NCI-H2029 (cell line): ENCODE measurements at places on chromosomes 11 and 22.

DNA sequence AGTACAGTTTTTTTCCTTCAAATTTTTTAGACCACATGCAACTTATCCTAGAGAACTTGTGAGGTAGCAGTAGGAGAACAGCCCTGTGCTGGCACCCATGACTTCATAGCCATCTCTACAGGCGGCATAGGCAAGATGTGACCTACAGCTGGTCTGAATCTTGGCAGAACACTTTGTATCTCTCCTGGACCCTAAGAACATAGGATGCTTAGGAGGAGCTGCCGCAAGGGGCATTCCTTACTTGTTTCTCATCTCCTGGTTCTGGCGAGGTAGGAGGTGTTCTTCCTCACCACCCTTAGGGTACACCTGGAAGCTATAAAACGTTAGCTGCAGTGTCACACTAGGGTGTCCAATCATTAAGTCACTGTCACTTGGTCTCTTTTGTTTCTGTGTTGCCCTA, 16.4 kb downstream of the CWC15 start:
- no peak for DNase-seq

DNA sequence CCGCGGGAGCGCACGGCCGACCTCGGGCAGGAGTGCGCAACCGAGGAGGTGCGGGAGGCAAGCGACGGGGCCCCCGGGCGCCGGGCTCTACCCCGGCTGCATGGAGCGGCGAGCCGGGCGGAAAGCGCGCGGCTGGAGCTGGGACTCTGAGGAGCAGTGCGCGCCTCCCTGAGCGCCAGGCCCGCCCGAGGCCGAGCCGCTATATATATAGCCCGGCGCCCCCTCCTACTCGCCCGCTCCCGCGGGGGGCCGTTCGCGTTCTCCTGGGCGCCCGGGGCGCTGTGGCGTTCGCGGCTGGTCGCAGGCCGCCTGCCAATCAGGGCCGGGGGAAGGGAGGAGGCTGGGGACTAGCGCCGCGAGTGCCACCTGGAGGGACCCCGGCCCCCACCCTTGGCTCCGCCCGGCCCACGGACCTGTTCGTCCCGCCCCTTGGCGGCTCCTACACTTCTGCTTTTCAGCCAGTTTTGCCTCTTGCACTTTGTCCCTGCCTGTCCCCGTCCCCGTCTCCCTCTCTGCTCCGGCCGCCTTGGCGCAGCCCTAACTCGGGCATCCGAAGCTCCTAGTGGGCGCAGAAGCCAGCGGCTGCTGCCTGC, at the start of gene FGF4:
Gene FGF4 (minus strand): TSS at position 179 of the 593 bp plus-strand sequence. CDS start 257 bp downstream, outside the sequence.
- DNase-seq = no peak

DNA sequence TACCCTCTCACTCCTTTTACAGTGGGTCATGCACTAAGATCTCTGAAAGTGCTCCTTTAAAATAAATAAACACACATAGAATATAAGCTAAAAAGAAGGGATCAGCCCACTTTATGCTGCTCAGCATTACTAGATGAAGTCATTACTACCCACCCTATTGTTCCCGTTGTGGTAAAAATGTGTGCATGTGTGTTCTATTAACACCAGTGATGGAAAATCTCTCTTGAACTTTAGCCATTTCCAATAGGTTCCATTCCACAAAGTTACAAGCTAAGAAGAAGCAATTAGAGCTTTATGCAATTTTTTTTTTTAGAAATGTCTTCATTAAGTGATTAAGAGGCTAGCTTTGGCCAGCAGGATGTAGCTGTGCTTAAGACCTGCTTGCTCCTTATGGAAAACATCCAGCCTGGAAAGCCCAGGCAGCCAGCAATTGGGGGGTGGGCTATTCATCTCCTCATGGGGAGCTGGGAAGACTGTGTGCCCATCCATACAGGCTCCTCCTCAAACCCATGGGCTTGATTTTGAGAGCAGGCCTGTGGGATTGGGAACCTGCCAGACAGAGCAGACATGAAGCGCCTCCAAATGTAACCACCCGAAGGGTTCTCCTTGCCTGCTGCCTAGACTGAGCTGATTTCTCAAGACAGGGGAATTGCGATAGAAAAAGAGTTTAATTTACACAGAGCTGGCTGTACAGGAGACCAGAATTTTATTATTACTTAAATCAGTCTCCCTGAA, 92.9 kb upstream of the PARVA start:
- no peak for DNase-seq

DNA sequence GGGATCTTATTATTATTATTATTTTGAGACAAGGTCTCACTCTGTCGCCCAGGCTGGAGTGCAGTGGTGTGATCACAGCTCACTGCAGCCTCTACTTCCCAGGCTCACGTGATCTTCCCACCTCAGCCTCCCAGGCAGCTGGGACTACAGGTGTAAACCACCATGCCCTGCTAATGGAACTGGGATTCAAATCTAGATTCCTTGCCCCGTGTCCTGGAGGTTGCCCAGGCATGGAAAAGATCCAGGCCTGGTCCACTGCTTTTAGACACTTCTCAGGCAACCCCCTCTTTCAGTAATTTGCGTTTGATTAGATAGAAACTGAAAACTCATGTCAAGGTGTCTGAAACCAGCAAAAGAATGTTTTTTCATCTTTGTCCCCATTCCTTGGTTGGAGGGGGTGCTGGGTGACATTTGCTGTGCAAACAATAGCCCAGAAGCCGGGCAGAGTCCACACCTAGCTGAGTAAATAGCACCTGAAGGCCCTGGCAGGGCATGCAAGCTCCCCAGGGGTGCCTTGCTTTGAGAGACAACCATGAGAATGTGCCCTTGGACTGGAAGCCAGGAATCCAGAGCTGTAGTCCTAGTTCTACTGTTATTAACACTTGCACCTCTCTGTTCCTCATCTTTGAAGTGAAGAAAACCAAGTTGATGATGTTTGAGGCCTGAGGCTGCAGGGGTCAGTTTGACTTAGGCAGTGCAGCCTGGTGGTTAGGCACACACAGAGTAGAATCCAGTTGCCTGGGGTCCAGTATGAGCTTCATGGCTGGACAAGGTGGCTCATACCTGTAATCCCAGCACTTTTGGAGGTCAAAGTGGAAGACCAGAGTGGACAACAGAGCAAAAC, 19.1 kb upstream of the XBP1 start:
- DNase-seq = no peak

GRCh38 chr22:29623553-29624169, 20.2 kb downstream of the NF2 start:
- DNase-seq = no peak

DNA sequence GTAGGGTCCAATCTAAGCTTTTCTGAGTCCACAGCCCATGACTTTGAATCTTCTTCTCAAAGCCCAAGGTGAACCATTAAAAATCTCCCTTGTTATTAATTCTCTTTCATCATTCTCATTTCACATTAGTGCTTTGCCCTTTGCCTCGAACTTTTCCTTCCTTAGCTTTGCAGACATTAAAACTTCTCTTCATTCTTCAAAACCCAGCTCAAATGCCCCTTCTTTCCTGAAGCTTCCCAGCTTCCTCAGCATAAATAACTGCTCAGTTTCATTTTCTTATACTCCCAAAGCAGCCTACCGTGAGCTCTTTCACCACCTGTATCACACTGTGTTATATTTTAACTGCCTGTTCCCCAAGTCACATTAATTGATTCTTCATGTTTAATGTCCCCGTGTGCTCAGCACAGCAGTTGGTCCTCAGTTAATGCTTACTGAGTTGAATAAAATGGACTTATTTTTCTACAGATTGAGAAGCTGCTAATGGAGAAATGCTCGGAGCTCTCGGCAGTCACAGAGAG, 62.0 kb downstream of the INSC start:
- DNase-seq = no peak

DNA sequence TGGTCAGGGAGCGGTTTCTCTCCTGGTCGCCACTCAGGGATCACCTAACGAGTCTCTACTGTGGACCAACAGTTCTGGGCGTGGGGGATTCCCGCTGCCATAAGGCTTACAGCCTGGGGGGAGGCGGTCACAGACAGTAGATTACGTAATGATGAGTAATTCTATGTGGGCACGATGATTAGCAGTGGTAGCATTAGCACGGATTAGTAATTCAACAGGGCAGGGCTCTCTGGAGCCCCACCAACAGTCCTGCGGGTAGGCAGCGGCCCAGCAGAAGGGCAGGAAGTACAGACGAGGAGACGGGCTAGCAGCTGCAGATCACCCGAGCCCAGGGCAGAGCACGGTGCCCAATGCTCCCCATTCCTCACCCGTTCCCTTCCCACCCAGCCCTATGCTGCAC, 3.6 kb downstream of the SHISAL1 start:
- no peak for DNase-seq

DNA sequence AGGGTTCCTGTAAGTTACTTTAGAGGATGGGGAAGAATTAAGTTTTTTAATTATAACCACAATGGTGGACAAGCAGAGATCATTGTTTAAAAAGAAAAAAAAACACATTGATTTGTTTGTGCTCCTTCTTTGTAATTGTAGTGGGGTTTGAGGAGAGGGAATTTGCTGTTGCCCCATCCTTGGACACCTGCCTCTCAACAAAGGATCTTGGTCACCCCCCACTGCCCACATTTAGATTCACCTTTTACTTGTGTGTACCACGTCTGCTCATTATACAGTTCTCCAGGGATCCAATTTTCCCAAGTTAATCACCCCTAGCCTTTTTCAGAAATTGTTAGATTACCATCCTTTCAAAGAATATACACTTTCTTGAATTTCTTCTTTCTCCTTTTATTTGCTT, 53.0 kb downstream of the DNAJC24 start:
- no peak for DNase-seq

- DNase-seq = no peak
Measured at GRCh38 chr11:100182927-100183326, 504.2 kb upstream of the ARHGAP42 start.

DNA sequence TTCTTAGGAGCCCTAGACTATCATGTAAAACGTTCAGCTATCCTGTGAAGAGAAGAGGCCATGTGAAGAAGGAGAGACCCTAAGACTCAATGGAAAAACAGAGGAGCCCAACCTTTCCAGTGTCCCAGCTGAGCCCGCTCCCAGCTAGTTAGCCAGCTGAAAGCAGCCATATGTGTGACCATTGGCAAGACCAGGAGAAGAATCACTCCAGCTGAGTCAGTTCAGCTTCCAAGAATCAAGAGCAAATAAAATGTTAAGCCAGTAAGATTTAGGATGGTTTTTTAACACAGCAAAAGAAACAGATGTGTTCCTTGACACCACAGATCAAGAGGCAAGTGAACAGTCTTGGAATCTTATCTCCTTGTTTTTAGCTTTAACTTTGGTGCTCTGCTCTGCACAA, 108.0 kb downstream of the CCDC81 start:
- DNase-seq = no peak

- DNase-seq = no peak
Measured at GRCh38 chr11:46666516-46666915, 33.9 kb downstream of the ARHGAP1 start.

- no peak for DNase-seq
Measured at GRCh38 chr11:61120706-61121191, 18.5 kb downstream of the CD5 start.

DNA sequence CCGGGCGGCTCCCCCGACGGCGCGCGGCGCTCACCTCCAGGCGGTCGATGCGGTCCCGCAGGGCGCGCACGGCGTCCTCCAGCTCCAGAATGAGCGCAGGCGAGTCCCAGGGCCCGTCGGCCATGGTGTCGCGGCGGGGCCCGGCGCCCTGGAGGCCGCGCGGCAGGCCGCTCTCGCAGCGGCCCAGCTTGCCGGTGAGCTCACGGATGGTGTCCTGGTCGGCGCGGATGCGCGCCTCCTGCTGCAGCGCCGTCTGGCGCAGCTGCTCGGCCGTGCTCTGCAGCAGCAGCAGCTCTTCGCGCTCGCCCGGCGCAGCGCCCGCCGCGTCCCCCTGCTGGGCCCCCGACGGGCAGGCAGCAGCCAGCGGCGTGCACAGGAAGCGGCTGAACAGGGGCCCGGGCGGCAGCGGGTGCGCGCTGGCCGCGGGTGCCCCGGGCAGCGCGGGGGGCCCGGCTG, 599 bp downstream of the NPTXR start:
- DNase-seq = peak; percentile 28

- no peak for DNase-seq
Measured at GRCh38 chr11:111946499-111946898, 9.4 kb downstream of the DIXDC1 start.

- DNase-seq = no peak
Measured at GRCh38 chr11:98307827-98308491, 712.8 kb upstream of the CNTN5 start.

- DNase-seq = peak; percentile 57
Measured at GRCh38 chr11:11215944-11216343, 137.1 kb downstream of the CSNK2A3 start.

GRCh38 chr22:26632422-26633155, 10.8 kb downstream of the CRYBA4 start:
- DNase-seq = no peak

GRCh38 chr11:62233730-62234129, 8.3 kb upstream of the SCGB1D2 start:
- DNase-seq = no peak

GRCh38 chr11:113694390-113694789, 11.7 kb downstream of the TMPRSS5 start:
- DNase-seq = no peak

DNA sequence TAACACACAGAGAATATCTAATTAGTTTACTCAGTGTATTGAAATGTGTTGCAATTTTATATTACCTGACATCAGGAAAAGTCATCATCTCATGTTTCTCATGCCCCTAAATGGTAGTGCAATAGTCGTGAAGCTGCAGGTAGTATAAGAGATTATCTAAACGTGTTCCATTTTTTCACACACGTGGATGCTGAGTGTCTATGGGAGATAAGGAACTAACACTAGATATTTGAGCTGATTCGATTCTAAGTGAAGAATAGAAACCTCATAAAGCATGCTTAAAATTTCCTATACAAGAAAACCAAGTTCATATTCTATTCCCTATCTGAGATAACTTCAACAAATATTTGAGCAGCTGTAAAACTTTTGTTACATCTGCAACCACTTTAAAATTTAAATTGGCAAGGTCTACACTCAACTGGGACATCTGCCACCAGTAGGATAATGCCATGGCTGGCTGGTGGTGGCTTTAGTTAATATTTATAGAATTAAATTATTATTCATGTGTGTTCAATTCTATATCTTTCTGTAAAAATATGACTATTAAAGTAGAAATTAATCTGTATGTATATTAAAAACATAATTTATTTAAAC, 388.8 kb downstream of the LUZP2 start:
- no peak for DNase-seq

- DNase-seq = no peak
Measured at GRCh38 chr22:39943953-39944872, 16.0 kb upstream of the TMA7B start.
